Neuronal stem cell (in vitro differentiated cells): ENCODE measurements at places on chromosomes 3 and 15.

GRCh38 chr3:11002371-11002807 lies 9.8 kb downstream of the SLC6A1 start:
- H3K4me3 ChIP-seq: no peak overlapping the region
- H3K4me1 ChIP-seq: peaks cover 7% of the 10 kb centered on the region
- no peaks in the 10 kb centered on the region for H3K36me3 ChIP-seq

- no peaks in the 10 kb centered on the region for H3K36me3 ChIP-seq
- no peak overlapping the region for H3K27ac ChIP-seq
- H3K4me1 ChIP-seq: peaks cover 2% of the 10 kb centered on the region
- no peaks in the 10 kb centered on the region for H3K27me3 ChIP-seq
- DNase-seq: no peak
These were observed 6.8 kb upstream of the ANKRD28 start for GRCh38 chr3:15804553-15805095.

DNA sequence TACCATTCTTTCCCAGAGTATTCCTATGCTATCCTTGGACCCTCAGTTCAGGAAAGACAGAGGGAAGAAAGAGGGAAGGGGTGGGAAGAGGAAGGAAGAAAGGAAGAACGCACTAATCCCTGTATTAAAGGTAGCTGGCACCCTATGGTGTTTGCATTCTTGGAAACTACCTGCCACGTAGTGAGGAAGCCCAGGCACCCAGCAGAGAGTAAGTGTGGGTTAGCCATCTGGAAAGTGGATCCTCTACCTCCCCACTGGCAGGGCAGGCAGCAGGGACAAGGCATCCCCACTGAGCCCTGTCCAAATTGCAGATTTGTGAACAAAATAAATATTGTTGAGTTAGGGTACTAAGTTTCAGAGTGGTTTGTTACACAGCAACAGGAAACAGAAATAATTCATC lies 8.8 kb downstream of the RBP1 start:
- peaks cover 29% of the 10 kb centered on the region for H3K4me1 ChIP-seq
- H3K36me3 ChIP-seq: no peaks in the 10 kb centered on the region
- no peak overlapping the region for H3K4me3 ChIP-seq
- H3K27me3 ChIP-seq: no peaks in the 10 kb centered on the region
- H3K27ac ChIP-seq: no peak overlapping the region

DNA sequence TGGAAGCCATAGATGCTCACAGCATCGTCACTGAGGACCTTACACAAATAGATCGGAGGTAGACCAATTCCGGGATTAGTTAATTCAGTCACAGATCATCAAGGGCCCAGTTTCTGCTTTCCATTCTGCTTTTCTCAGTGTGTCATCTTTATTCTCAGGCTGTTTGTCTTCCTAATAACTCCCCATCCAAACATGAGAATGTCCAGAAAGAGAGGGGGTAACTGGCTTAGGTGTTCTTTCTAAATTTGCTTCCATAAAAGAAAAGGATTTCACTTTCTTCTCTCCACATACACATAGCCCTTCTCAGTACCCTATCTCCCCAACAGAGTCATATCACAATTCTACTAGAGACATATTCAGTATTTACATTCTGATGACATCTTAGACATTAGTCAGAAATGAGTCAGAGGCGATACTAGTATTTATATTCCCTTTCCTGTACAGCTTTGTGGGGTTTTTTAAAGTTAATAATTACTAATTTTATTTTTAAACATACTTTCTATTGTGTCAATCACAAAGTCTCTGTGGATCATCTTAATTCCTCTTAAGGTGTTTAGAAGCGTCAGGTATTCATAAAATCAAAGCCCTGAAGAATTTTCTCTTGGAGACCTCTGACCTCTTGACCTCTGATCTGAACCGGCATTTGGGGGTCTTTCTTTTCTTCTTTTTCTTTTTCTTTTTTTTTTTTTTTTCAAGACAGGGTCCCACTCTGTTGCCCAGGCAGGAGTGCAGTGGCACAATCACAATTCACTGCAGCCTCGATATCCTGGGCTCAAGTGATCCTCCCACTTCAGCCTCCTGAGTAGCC lies 24.3 kb upstream of the IL12A start:
- no peak for DNase-seq
- H3K27me3 ChIP-seq: no peaks in the 10 kb centered on the region
- H3K4me3 ChIP-seq: no peak overlapping the region
- H3K4me1 ChIP-seq: no peaks in the 10 kb centered on the region
- no peak overlapping the region for H3K27ac ChIP-seq

DNA sequence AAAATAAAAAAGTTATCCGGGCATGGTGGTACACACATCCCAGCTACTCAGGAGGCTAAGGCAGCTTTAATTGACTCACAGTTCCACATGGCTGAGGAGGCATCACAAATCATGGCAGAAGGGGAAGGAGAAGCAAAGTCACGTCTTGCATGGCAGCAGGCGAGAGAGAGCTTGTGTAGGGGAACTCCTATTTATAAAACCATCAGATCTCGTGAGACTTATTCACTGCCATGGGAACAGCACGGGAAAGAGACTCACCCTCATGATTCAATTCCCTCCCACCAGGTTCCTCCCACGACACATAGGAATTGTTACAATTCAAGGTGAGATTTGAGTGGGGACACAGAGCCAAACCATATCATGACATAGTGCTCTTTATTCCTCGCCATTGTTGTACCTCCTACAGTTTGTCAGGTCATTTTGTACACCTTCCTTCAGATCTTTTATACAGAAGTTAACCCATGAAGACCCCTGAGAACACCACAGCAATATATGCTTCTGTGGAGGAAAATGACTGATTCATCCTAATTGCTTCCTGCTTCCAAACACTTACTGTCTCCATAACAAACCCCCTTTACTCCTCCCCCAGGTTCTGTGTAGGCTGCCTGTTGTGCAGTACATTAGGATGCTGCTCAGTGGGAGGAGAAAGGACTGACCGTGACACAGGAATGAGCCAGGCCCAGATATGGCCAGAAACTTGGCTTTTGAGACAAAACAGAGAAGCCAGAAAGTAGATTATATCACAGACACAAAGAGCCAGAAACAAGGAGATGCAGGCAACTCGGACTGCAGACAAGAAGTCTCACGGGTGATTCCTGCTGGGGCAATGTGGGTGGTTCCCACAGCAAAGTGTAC lies 67.9 kb upstream of the HEG1 start:
- H3K27me3 ChIP-seq: no peaks in the 10 kb centered on the region
- no peak overlapping the region for H3K27ac ChIP-seq
- no peak for DNase-seq
- no peak overlapping the region for H3K4me3 ChIP-seq

- no peaks in the 10 kb centered on the region for H3K27me3 ChIP-seq
- no peak overlapping the region for H3K27ac ChIP-seq
- H3K4me3 ChIP-seq: no peak overlapping the region
- no peak for DNase-seq
- H3K4me1 ChIP-seq: no peaks in the 10 kb centered on the region
These were observed 48.4 kb downstream of the GBE1 start for GRCh38 chr3:81713031-81713430.

- peaks cover 8% of the 10 kb centered on the region for H3K4me1 ChIP-seq
- DNase-seq: no peak
- H3K27me3 ChIP-seq: no peaks in the 10 kb centered on the region
- H3K36me3 ChIP-seq: no peaks in the 10 kb centered on the region
These were observed 23.5 kb downstream of the DUSP7 start for GRCh38 chr3:52032702-52033408.

GRCh38 chr3:182385356-182385755 lies 407.9 kb upstream of the ATP11B start:
- no peak overlapping the region for H3K27ac ChIP-seq
- H3K36me3 ChIP-seq: no peaks in the 10 kb centered on the region
- DNase-seq: peak; percentile 64
- H3K4me3 ChIP-seq: no peak overlapping the region

DNA sequence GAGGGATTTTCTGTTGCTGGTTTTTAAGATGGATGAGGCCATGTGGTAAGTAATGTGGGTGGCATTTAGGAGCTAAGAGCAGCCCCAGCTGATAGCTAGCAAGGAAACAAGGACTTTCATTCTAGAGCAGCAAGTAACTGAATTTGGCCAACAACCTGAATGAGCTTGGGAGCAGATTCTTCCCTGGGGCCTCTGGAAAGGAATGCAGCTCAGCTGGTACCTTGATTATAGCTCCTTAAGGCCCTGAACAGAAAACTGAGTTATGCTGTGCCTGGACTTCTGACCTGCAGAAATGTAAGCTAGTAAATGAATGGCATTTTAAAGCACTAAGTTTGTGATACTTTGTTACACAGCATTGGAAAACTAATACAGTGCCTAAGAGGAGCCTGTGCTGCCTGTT lies 565.5 kb downstream of the PDCD6IP start:
- DNase-seq: no peak
- no peak overlapping the region for H3K4me3 ChIP-seq
